Anterior cingulate cortex (tissue), 58 donors: ENCODE measurements at places on chromosomes 12 and 14.

GRCh38 chr12:97616946-97617345 is 154.3 kb downstream of the RMST start:
- peak; percentile 44 for DNase-seq

GRCh38 chr14:71430678-71431376 is 501.4 kb upstream of the RGS6 start:
- DNase-seq, result no peak

- no peak for DNase-seq
Observed at GRCh38 chr14:99525699-99526080, 44.5 kb downstream of the CCNK start.

GRCh38 chr14:81157431-81157830 is 63.3 kb downstream of the GTF2A1 start:
- no peak for DNase-seq
